ENCODE measurements at places on chromosomes 3 and 15.

- DNase-seq = no peak
Measured at GRCh38 chr3:138254216-138254615, 67.1 kb downstream of the ARMC8 start.

GRCh38 chr3:123305192-123305591 is 103.4 kb downstream of the SEC22A start:
- DNase-seq = no peak

GRCh38 chr3:15964605-15965442 is 167.0 kb upstream of the ANKRD28 start:
- no peak for DNase-seq

DNA sequence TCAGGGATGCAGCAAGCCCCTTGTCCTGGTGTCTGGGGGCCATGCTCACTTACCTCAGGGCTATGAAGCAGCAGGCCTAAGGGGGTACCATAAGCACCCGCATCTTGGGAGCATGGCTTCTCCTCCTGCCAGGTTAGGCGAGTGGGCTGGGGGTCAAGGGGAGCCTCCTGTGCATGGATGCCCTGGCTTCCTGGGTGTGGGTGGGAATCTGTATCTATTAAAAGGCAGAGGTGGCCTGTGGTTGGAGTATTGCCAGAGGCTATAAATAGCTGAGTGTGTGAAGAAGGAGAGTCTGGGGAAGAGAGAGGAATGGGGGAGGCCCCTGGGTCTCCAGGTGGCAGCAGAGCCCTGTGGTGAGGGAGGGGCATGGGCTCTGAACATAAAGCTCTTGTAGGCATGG is 19.5 kb downstream of the ACVR2B start:
- DNase-seq = no peak

GRCh38 chr15:92662762-92663161 is 7.2 kb upstream of the FAM174B start:
- DNase-seq = no peak
